ENCODE measurements at places on chromosomes 4 and X.

DNA sequence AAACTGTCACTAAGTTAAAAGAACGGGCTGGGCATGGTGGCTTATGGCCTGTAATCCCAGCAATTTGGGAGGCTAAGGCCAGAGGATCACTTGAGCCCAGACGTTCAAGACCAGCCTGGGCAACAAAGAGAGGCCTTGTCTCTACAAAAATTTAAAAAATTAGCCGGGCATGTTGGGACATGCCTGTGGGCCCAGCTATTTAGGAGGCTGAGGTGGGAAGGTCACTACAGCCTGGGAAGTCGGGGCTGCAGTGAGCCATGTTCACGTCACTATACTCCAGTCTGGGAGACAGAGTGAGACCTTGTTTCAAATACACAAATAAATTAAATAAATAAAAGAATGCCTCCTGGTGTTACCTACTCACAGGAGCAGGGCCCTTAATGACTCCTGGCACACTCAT is 69.5 kb downstream of the APBB2 start:
- no peak for DNase-seq

DNA sequence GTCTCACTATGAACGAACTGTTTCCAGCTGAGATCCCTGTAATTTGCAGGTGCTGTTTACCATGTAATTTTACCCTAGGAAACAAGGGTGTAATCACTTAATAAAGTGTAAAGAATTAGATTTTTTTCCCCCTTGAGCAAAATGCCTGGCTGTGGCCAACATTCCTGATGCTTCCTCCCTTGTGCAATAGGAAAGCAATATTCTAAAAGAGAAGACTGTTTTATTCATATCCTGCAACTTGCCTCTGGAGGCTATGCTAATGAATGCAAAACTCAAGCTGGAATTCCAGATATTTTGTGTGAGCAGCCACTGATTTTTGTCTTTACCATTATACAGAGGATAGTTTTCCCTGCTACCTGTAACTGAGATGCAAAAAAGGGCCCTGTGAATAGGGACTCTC is 98.0 kb downstream of the AWAT2 start:
- DNase-seq, result no peak

DNA sequence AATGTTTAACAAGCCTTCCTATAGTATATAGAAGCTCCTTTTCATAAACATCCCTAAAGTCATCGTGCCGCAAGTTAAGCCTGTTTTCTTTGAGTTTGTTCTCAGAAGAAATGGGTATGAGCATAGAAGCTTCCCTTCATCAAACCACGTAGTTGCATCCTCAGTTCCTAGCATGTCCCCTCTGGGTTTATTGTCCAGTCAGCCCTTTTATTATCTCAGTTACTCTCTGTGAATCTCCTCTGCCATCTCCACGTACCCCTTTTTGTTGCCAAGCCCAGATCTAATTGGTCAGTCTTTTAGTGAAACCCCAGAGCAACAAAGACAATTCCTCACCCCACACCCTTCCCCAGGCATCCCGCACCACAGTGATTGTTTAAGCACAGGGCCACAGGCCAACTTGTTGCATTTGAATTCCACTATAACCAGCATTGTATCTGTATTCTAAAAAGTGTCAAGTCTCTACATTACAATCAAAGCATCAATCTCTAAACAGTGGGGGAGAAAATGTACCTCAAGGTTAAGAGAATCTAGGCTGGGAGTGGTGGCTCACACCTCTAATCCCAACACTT is 12.4 kb upstream of the TRIM2 start:
- DNase-seq, result no peak

GRCh38 chrX:21932292-21933002 is 8.1 kb upstream of the SMS start:
- no peak for DNase-seq

GRCh38 chrX:46433892-46434291 is 111.3 kb downstream of the ZNF674 start:
- DNase-seq, result no peak

DNA sequence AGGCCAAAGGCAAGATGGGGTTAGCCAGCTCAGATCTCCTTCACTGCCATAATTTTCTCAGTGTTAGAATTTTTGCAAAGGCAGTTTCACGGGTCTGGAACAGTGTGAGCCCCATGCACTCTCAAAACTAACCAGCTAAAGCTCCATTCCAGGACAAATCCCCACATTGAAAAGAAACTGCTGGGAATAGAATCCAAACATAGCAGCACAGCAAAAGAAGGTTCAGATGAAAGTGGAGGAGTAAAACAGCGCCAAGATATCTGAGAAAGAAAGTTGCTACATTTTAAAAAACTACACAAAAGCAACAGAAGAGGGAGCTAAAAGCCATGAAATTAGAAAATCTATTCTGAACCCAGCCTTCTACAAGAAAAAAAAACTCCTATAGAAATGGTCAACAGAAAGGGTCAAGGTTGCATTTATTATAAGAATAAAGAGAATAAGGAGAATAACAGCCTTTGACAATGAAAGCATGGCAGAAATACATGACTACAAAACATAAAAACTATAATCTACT is 39.6 kb upstream of the SLC7A3 start:
- no peak for DNase-seq

DNA sequence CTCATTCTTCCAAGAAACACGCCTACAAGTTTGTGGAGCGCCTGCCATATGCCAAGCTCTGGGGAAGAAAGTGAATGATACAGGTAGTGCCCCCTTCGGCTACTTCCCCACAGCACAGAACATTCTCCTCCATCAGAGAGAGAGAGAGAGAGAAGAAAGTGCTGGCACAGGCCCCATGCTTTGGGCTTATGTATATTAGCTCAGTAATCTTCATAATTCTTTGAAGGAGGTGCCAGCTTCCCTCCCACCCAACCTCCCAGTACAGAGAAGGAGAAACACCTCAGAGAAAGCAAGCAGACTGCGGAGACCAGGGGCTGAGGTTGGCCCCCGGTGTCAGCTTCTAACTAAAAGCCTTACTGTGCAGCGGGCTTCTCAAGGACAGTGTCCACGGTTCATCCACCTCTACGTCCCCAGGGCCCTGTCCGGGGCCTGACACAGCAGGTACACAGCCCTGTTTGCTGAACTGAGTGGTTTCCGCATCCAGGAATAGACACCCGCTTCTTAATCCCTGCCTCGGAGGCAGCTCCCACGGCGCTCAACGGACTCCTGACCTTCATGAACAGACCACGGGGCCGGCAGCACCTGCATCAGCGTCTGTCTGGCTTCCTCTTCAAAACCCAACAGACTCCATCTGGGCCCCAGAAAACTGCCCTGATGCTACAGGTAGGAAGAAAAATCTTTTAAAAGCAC is 50.2 kb downstream of the JAKMIP1 start:
- no peak for DNase-seq

DNA sequence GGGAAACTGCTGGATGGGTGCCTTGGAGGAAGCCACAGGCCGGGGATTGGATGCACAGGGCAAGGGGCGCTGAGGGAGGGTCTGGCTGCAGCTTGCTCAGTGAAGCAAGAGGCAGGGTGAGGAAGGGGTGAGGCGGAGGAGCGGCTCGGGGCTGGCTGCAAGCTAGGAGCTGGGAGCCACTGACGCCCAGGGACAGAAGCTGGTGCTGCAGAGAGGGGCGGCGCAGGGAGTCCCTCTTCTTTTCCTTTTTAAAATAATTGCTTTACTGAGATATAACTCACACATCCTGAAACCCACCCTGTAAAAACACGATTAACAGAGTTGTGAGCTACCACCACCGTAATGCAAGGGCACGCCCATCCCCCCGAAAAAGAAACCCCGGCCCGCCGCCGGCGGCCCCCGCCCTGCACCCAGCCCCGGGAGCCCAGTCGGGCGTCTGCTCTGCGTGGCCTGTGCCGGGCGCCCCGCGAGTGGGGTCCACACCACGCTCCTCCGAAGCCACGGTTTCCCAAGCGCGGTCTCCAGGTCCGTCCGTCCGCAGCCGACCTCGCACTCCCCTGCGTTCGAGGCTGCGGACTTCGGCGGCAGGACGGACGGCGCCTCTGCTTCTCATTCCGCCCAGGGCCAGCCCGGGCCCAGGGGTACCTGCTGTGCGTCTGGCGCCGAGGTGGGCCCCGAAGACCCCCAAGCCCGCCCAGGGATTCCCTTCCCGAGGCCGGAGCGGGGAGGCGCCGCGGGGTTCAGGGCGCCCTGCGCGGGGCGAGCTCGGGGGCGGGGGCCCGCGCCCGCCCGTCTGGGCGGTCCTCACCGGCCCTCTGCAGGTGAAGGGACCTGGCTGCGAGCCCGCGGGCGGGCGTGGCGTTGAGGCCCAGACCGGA is 866 bp upstream of the UVSSA start:
- peak; percentile 47 for DNase-seq

GRCh38 chr4:3679851-3680311 is 86.3 kb upstream of the ADRA2C start:
- no peak for DNase-seq

DNA sequence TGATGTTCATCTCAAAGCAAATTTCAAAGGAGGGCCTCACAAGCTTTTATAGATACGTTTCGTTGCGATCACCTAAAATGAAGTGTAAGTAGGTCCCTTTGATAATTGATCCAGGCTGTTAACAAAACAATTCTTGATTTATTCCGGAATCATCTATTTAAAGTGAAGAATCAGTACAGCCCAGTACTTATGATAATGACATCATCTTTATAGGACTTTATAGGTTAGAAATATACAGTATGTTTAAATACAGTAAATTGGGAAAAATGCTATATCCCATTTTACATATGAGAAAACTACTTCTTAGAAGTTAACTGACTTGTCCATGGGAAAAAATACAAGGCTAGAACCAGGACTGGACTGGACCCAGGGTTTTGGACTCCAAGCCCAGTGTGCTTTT is 3.7 kb downstream of the PTCHD1 start:
- DNase-seq, result no peak

GRCh38 chr4:26884026-26884425 is 23.4 kb downstream of the STIM2 start:
- no peak for DNase-seq

DNA sequence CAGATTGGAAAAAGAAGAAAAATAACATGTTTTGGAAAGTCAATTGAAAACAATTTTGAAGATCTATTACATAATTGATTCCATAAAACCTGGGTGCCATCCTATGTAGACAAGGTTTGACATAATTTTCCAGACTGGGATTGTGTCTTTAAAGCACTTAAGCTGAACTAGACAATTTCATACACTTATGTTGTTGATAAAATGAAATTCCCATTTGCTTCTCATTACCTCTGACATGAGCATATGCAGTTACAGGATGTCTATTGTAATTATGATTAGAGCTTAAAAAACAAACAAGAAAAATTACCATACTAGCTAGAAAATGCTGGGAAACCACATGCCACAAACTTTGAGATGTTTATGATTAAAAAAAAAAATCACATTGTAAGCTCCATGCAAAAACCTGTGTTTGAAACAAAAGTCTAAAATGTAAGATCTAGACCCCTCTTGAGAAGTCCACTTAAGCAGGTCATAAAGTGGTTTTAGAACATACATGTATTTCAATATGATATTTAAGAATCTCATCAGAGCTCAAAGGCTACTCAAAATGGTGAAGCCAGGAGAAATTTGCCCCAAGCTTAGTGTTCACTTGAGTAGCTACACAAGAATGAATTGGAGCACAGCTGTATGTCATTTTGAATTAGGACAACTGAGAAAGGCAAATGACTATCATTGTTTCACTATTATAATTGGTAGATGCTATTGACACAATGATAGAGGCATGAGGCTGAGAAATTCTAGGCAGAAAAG is 181.1 kb upstream of the PABPC4L start:
- no peak for DNase-seq

- no peak for DNase-seq
These were observed 5.8 kb downstream of the BEX4 start for GRCh38 chrX:103220511-103221323.

GRCh38 chr4:52948057-52948423 is 85.9 kb downstream of the RASL11B start:
- DNase-seq, result no peak

GRCh38 chr4:36582198-36582597 is 300.8 kb downstream of the DTHD1 start:
- DNase-seq, result no peak
